GM12864 (cell line): ENCODE measurements at places on chromosomes 11 and 22.

- DNase-seq = peak; percentile 91
These were observed 29.6 kb downstream of the EHF start for GRCh38 chr11:34650528-34650927.

DNA sequence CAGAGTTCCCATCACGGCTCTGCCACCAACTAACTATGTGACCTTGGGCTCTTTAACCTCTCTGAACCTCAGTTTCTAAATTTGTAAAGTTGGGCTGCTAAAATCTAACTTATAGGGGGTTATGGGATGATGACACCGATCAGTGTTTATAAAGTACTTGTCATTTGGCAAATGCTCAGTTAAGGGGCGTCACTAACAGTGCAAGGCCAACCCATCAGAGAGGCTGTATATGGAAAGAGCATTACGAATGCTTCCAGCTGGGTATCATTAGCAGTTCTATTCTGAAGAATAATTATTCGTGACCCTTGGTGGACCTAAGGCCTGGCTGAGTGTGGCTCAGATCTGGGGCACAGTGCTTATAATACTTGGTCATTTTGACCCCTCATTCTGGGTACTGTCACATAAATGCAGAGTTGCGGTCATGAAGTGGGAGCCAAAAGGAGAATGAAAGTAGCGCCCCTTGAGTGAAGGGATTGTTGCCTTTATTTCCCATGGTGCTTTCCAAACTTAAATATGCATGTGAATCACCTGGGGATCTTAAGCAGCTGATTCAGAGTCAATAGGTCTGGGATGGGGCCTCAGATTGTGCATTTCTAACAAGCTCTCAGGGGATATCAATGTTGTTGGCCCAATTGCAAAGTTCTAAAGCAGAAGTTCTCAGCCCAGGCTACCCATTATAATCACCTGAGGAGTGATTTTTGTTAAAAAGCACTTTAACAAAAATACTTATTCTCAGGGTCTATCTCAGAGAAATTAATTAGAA, 115.8 kb downstream of the CSNK2A3 start:
- DNase-seq = no peak

- DNase-seq = no peak
These were observed 48.7 kb downstream of the IGLL1 start for GRCh38 chr22:23531283-23531956.

GRCh38 chr22:45529971-45530575, 27.4 kb downstream of the FBLN1 start:
- DNase-seq = no peak

DNA sequence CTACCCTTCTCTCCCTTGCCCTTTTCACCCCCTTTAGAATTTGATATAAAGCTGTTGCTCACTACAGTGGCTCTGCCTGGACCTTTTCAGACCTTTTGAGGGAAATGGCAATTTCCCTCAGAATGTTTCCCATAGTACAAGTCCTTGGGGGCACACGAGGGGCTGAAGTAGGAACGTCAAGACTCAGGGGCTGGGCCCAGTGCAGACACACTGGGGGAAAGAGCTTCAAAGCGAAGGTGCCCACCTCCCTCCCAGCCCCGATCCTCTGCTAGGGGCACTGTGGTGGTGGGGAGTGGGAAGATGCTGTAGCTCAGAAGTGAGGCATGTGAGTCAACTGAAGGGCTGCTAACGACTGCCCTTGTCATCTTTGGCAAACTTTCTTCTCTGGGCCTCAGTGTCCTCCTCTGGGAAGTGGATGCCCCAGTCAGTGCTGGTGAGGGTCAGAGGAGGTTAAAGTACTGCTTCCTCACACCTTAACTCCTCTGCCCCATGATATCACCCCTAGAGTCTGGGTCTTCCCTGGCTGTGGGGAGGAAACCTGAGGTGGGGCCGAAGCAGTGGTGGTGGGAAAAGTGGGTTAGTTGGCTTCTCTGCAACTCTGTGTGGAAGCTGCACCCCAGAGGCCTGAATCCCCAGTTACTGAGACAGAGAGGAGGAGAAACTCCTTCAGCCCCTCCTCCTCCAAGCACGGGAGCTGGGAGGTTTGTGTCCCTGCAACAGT, 425.3 kb upstream of the B3GAT1 start:
- DNase-seq = no peak

GRCh38 chr22:18999008-18999407, 62.9 kb upstream of the PRODH start:
- no peak for DNase-seq

GRCh38 chr11:132142121-132142520, 771.7 kb downstream of the NTM start:
- DNase-seq = no peak
